Immature natural killer cell (primary cell): ENCODE measurements at places on chromosomes 12 and 14. TPM values are rescaled to one million over a fixed set of nuclear protein-coding genes. Genes with fewer than 3 reads are reported as not detected.

NUAK1 gene
- 0.02 TPM for polyA plus RNA-seq

CCDC77 gene
- polyA plus RNA-seq, result 3.5 TPM

- no peaks in the 10 kb centered on the region for H3K36me3 ChIP-seq
- H3K27ac ChIP-seq, result no peak overlapping the region
- H3K4me3 ChIP-seq, result no peak overlapping the region
- no peak for DNase-seq
- no peaks in the 10 kb centered on the region for H3K27me3 ChIP-seq
Observed at GRCh38 chr12:42370013-42370412, 44.0 kb downstream of the PPHLN1 start.

GRCh38 chr14:76904740-76905569 is 78.7 kb downstream of the LRRC74A start:
- H3K4me3 ChIP-seq, result no peak overlapping the region
- H3K27me3 ChIP-seq, result peaks cover 14% of the 10 kb centered on the region
- DNase-seq, result peak; percentile 23

DNA sequence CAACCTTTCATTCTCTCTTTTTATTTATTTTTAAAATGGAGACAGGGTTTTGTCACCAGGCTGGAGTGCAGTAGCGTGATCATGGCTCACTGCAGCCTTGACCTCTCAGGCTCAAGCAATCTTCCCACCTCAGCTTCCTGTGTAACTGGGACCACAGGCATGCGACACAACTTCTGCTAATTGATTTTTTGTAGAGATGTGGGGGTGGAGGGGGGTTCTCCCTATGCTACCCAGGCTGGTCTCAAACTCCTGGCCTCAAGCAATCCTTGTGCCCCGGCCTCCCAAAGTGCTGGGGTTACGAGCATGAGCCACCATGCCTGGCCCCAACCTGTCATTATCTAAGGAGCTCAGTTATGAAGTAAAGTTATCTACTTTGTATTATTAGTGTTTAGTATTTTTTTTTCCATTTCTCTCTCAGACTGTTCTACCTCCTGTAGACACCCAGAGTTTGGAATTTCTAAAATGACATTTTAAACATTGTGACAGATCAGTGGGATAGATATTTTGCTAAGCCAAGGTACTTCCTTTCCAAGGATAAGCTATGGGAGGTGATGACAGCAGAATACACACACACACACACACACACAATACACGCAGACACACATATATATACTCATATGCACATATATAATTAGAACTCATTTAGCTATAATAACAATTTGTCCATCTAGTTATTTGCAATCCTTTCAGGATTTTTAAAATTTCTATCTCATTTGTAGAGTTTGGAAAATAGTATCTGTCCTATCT is 2.1 kb upstream of the USP44 start:
- peak overlapping the region; percentile 12 for H3K4me3 ChIP-seq
- no peaks in the 10 kb centered on the region for H3K36me3 ChIP-seq
- H3K27ac ChIP-seq, result no peak overlapping the region
- peaks cover 8% of the 10 kb centered on the region for H3K4me1 ChIP-seq
- DNase-seq, result no peak

DNA sequence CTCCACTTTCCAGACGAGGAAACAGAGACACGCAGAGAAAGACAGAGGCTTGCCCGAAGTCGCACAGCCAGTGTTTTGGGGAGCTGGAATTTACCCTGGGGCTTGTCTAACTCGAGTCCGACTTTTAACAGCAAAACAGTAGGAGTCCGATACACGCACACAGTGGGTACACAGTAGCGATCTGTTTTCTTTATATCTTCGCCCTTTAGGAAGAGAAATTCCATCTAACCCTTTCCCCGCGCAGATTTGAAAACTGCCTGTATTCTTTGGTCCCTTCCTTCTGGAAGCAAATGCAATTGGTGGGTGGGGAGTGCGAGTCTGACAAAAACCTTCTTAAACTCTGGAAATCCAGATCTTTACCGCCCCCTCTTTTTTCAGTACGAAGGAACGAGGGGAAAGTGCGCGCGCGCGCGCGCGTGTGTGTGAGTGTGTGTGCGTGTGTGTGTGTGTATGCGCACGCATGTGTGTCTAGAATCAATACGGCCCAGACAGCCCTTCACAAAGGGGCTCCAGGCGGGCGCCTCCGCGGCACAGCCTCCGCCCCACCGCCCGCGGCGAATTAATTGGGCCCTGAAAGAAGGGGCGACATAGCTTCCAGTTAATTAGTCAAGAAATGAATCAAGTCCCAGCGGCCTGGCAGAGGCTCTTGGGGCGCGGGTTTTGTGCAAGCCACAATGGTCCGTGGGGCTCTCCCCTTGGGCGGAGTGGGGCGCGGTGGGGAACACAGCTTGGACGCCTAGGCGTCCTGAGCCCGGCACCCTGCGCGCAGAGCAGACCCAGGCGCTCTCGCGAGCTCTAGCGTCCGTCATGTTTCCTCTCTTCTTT is 14.0 kb upstream of the TBX3 start:
- peaks cover 18% of the 10 kb centered on the region for H3K27me3 ChIP-seq
- no peaks in the 10 kb centered on the region for H3K4me1 ChIP-seq

DNA sequence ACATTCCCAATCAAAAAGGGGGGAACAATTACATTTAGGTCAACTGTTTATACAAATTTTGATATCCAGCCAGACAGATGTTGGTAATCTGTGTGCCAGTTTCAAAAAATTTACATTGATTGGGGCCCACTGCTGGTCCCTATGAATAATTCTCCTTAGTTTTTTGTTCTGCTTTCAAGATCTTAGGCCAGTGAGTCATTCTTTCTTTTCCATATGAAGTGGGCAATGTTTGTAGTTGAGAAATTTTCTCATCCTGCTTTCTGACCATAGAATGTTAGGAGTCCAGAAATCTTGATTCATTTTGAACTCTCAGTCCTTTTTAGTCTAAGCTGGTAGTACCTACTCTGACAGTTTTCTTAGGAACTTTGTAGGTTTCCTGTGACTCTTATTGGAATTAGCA is 244.3 kb downstream of the DIO2 start:
- H3K4me1 ChIP-seq, result no peaks in the 10 kb centered on the region
- H3K27me3 ChIP-seq, result no peaks in the 10 kb centered on the region

GRCh38 chr12:101902641-101903040 is 25.3 kb downstream of the DRAM1 start:
- peaks cover 4% of the 10 kb centered on the region for H3K27me3 ChIP-seq
- DNase-seq, result no peak
- peak overlapping the region; percentile 52 for H3K4me3 ChIP-seq
- peak overlapping the region; percentile 2 for H3K27ac ChIP-seq
- H3K4me1 ChIP-seq, result peaks cover 21% of the 10 kb centered on the region
- peaks cover under 1% of the 10 kb centered on the region for H3K36me3 ChIP-seq

MGAT4C gene
- not detected for polyA plus RNA-seq

GRCh38 chr14:54700717-54701116 is 133.8 kb downstream of the SAMD4A start:
- H3K36me3 ChIP-seq, result no peaks in the 10 kb centered on the region
- H3K27ac ChIP-seq, result no peak overlapping the region
- no peak overlapping the region for H3K4me3 ChIP-seq
- H3K4me1 ChIP-seq, result no peaks in the 10 kb centered on the region
- H3K27me3 ChIP-seq, result peaks cover 6% of the 10 kb centered on the region
- no peak for DNase-seq
